CD8-positive, alpha-beta memory T cell (primary cell): ENCODE measurements at places on chromosomes 5 and 9.

- H3K4me1 ChIP-seq, result no peaks in the 10 kb centered on the region
- no peak overlapping the region for H3K4me3 ChIP-seq
- no peak for DNase-seq
- H3K36me3 ChIP-seq, result no peaks in the 10 kb centered on the region
These were observed 88.7 kb upstream of the PRRC1 start for GRCh38 chr5:127428748-127429147.

DNA sequence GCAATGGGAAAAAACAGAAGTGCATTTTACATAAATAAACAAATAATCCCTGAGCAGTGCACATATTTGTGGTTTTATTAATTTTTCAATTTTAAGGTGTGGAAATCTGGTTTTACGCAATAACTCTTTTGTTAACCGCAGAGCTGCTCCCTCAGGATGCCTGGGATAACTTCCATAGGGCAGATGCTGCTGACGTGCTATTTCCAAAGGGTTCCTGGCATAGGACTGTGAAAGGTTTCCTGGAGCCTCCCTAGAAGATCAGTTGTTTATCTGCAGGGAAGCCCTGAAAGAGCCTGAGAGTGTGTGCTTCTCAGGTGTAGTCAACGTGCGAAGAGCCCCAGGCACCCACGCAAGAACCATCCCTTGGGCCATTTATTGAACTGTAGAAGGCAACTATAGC is 443.5 kb downstream of the PLK2 start:
- H3K27ac ChIP-seq, result no peak overlapping the region
- no peak overlapping the region for H3K4me3 ChIP-seq
- no peaks in the 10 kb centered on the region for H3K27me3 ChIP-seq
- no peak for DNase-seq
- H3K4me1 ChIP-seq, result no peaks in the 10 kb centered on the region
- H3K36me3 ChIP-seq, result no peaks in the 10 kb centered on the region

- H3K36me3 ChIP-seq, result no peaks in the 10 kb centered on the region
- DNase-seq, result no peak
- no peak overlapping the region for H3K4me3 ChIP-seq
- no peak overlapping the region for H3K27ac ChIP-seq
- peaks cover 13% of the 10 kb centered on the region for H3K4me1 ChIP-seq
These were observed 3.6 kb downstream of the CACFD1 start for GRCh38 chr9:133463234-133463863.

DNA sequence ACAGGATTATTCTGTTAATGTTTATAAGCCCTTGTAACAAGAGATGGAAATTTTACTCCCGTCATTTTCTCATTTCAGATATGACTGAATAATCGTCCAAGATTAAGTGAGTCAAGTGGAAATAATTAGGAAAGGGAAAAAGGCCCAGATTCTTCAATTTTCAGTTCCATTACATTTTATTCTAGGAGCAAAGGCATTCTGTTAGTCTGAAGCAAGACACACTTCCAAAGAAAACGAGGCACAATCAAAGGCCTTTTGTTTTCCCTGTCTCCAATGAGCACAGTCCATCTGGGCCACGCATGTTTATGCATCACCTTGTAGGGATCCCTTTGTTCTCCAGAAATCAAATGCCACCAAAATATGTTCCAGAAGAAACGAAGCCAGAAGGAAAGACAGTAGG is 382.9 kb upstream of the RFX3 start:
- no peak overlapping the region for H3K27ac ChIP-seq
- no peak overlapping the region for H3K4me3 ChIP-seq
- DNase-seq, result no peak

DNA sequence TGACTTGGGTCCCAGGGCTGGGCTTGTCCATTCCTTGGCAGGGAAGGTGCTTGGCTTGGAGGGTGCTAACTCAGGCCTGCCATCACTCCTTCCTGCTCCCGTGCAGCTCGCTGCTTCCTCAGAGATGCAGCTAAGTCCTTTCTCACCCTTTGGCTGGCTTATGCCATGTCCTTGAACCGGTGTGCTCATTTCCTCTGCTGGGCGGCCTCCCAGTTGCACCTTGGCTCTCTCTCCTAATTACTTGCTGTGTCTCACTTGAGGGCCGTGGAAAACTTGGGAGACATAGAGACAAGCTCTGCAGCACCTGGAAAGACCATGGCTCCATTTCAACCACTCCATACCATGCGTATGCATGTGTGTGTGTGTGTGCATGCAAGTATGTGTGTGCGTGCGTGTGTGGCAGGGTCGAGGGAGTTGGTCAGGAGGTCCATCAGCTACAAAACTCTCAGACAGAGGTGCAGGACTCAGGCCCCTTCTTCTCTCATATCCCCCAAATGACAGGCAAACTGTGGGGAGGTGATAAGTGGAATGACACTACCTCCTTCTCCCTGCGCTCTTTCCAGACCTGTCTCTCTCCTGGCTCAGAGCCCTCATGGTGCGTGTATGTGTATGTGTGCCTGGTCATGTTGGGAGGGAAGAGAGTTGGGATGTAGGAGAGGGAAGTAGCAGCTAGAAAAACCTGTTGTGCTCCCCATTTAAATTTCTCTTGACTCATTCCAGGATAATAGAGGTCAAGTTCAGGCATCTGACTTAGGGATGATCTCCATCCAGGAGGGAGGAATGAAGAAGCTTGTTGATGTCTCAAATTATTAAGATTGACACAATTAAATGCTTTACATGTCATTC is 17.6 kb upstream of the MTMR12 start:
- no peak overlapping the region for H3K27ac ChIP-seq
- DNase-seq, result no peak
- no peaks in the 10 kb centered on the region for H3K36me3 ChIP-seq
- no peaks in the 10 kb centered on the region for H3K27me3 ChIP-seq

DNA sequence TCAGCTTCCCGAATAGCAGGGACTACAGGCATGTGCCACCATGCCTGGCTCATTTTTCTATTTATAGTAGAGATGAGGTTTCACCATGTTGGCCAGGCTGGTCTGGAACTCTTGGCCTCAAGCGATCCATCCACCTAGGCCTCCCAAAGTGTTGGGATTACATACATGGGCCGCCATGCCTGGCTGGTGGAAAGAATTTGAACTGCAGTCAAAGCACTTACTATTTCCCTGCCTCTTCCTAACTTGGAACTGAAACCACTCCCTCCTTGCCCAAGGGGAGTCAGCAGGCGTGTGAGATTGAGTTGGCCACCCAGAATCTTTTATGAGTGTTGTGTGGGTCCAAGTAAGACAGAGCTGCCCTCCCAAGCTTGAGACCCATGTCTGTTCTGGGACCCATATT is 86.1 kb upstream of the PTPN3 start:
- H3K4me3 ChIP-seq, result no peak overlapping the region
- H3K27ac ChIP-seq, result no peak overlapping the region
- DNase-seq, result no peak
- no peaks in the 10 kb centered on the region for H3K36me3 ChIP-seq

DNA sequence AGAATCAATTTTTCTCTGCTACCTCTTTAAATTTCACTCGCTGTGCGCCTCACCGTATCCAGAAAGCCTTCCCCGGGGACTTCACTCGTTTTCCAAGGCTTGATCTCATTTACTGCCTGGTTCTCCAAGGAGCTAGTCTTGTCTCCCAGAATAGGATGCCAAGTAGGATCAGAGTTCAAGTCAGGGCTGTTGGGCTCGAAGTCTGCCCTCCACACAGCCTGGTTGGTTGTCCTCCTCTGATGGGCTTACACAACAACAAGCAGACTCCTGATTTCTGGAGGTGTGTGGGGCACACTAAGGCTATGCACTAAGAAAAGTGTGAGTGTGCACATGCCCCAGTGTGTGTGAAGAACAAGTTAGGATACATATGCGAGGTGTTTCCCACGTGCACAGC is 14.0 kb upstream of the TNIP1 start:
- no peaks in the 10 kb centered on the region for H3K36me3 ChIP-seq
- H3K4me1 ChIP-seq, result peaks cover 58% of the 10 kb centered on the region
- no peak for DNase-seq
- H3K27me3 ChIP-seq, result no peaks in the 10 kb centered on the region
- H3K27ac ChIP-seq, result no peak overlapping the region
